ENCODE measurements at places on chromosomes 1 and 21.

DNA sequence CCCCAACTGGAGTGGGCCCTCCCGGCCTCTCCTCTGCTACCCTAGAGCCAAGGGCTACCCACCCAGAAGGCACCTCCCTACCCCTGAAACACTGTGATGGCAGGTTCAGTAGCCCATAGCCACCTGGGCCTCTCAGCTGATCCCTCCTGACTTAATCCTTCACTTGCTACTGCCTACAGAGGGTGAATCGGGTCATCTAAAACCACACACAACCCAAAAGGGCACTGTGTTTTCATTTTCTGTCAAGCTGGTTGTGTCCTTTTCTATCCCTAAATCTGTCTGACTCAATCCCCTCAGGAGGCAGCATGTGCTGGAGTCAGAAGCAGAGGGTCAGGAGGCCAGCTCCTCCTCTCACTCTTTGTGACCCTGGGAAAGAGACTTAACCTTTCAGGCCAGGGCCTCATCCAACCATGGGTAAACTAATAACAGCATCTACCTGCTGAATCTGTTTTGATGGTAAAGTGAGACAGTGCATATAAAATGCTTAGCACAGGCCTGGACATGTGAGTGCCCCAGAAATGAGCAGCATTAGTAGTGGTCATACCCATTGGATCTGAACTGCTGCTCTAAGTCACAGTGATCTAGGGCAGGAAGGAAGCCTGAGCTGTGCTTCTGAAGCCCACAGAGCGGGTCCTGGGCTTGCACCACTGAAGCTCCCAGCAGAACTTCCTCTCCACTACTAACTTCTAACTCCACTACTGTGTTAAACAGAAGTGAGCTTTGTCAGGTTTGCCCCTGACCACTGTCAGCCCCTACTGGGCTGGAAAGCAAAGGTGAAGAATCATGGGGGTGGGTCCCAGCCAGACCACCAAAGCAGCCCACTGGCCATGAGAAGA lies 11.0 kb downstream of the PMVK start:
- DNase-seq = no peak

DNA sequence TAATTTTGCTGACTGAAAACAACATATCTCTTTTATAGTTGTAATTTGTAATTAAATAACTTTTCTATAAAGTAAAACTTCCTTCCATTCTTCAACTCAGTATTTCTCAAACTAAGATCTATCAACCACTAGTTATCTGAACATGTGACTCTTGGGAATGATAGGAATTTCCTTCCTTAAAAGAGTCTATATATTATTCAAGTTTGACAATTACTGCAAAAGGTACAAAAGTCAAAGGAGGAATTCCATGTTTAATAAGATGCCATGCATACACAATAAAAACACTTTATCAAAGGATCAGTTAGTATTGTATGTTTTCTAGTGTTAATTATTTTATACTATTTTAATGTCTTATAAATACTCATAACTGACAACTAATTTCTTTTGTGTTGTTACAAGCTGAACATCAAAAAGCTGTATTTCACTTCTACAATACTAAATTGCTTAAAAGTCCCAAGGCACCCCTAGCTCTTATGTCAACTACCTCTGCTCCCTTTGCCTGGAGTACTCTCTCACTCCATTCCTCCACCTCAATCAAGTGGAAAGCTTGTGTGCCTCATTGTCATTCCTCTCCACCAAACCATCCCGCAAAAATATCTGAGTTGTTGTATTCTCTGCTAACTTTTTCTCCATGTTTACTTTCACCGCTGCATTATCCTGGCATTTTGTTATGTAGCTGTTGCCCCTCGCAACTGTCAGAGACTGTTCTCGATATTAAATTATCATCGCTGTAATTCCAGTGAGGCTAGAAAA lies 67.9 kb downstream of the SLC44A5 start:
- DNase-seq = no peak

GRCh38 chr1:151292207-151293030 lies 10.3 kb downstream of the ZNF687 start:
- no peak for DNase-seq

DNA sequence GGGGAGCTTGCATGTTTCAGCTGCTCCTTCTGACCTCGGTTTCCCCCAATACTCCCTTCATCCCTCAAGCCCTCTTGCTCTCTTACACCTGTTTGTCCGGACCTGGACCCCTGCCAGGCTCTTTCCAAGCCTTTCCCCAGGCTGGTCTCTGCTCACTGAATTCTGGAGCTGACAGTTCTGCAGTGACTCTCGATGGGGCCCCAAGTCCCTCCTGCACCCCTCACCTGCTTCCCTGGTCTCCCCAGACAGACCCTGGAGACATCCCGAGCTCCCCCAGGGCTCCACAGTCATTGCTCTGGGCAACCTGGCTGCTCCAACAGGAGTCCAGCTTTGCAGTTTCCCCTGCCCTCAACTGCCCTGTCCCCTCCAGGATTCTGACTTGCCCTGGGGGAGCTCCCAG lies 198.6 kb downstream of the GRIK3 start:
- DNase-seq = no peak

DNA sequence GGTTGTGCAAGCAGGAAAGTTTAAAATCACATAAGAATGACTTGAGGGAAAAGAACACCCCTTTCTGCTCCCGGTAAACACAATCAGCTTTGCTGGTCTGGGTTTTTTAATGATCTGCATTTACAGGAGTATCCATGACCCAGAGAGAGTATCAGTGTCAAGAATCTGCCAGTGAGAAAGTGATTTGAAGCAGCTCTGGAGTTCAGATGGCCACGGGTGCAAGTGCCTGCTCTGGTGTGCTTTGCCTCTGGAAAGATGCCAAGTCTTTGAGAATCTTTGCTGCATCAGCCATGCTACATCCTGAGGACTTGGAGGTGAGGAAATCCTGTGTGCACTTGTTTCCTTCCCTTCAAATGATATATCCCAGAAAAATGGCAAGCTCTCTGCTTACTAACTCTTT lies 18.6 kb upstream of the MYSM1 start:
- DNase-seq = no peak

GRCh38 chr1:178354816-178355215 lies 141.9 kb downstream of the CLEC20A start:
- DNase-seq = no peak

- DNase-seq = peak; percentile 63
Observed at GRCh38 chr1:181676269-181676668, 193.0 kb downstream of the CACNA1E start.

All from nucleus accumbens (tissue), 56 donors.